ENCODE measurements at places on chromosomes 2 and 18. TPM values are rescaled to one million over a fixed set of nuclear protein-coding genes. Genes with fewer than 3 reads are reported as not detected.

DNA sequence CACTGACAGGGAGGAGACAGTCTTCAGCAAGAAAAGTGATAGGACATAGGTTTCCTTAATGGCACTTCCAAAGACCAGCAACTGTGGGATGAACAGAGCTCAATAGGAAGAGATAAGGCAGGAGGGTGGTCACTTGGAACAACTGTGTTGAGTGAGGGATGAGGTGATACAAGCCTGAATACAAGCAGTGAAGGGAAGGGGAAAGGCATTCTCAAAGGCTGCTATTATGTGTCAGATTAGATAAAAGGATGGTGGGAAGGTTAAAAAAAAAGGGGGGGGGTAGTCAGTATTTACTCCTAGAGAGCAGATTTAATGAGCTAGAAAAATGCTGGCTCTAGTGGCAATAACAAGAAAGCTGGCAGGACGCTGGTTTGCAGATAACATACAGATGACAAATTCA is 25.7 kb downstream of the CCBE1 start:
- DNase-seq, result no peak

DNA sequence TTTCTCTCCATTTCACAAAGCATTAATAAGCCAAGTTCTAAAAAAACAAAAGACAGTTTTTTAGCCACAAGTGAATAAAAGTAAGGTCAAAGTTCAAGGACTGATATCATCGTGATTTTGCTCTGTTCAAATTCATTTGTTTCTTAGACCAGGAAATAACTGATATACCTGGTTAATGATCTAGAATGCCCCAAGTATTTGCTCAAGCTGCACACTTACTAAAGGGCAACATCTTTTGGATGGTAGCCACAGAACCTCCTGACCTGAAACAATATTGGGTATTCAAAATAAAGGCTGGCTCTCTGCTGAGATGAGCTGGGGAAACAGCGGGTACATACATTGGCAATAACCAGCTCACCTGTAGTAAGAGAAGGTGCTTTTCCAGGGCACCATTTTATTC is 314.7 kb upstream of the LYPD1 start:
- no peak for DNase-seq

GRCh38 chr2:232126301-232127099 is 165.0 kb downstream of the DIS3L2 start:
- DNase-seq, result no peak

- no peak for DNase-seq
These were observed 12.4 kb upstream of the DNMT3A start for GRCh38 chr2:25354116-25354515.

GRCh38 chr2:41710944-41711343 is 336.9 kb upstream of the PKDCC start:
- no peak for DNase-seq

- no peak for DNase-seq
These were observed 35.4 kb downstream of the CFAP221 start for GRCh38 chr2:119579424-119580295.

- no peak for DNase-seq
These were observed 8.1 kb downstream of the SP9 start for GRCh38 chr2:174342686-174343342.

GRCh38 chr2:234797566-234798250 is 154.1 kb upstream of the SH3BP4 start:
- DNase-seq, result no peak

GRCh38 chr2:47264143-47264542 is 109.0 kb upstream of the STPG4 start:
- DNase-seq, result no peak

DNA sequence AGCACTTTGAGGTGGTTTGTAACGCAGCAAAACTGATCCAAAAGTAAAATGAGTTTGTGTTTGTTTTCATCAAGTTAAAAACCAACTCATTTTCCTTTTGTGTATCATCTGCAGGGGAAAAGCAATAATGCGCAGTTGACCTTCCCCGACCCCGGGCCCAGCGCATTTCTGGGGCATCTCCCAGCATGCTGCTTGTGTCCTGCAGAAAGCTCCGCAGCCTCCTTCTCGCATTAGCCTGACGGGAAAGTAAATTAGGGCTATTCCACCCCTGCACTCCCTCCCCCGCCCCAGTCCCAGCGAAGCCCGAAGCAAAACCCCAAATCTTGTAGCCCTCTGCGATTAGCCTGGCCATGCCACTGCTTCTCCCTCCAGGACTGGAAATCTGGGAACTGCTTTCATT is 82.0 kb upstream of the PPM1B start:
- no peak for DNase-seq

- DNase-seq, result no peak
These were observed 13.3 kb upstream of the LCLAT1 start for GRCh38 chr2:30433541-30434299.

- peak; percentile 57 for DNase-seq
These were observed 40.3 kb downstream of the ASB1 start for GRCh38 chr2:238467062-238467461.

GRCh38 chr2:177616066-177616465 is 223.5 kb downstream of the AGPS start:
- DNase-seq, result peak; percentile 42

- no peak for DNase-seq
These were observed 35.3 kb upstream of the PDCL3 start for GRCh38 chr2:100527440-100528015.

DNA sequence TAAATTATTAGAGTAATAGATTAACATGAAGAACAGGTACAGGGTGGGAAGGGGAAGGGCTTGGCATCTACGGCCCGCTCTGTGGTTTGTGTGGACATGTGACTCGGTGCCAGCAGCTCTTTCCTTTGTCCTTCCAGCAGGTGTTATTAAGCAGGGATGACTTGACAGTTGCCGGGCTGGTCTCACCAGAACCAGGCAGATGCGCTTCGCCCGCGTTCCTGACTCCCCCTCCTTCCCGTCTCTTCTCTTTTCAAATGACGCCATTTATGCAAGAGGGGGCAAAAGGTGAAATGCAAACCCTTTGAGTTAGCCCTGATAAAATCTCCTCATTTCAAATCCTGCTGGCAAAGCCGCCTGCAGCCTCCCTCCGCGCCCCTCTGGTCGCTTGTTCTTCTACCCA is 38.9 kb upstream of the MGAT4A start:
- no peak for DNase-seq

DNA sequence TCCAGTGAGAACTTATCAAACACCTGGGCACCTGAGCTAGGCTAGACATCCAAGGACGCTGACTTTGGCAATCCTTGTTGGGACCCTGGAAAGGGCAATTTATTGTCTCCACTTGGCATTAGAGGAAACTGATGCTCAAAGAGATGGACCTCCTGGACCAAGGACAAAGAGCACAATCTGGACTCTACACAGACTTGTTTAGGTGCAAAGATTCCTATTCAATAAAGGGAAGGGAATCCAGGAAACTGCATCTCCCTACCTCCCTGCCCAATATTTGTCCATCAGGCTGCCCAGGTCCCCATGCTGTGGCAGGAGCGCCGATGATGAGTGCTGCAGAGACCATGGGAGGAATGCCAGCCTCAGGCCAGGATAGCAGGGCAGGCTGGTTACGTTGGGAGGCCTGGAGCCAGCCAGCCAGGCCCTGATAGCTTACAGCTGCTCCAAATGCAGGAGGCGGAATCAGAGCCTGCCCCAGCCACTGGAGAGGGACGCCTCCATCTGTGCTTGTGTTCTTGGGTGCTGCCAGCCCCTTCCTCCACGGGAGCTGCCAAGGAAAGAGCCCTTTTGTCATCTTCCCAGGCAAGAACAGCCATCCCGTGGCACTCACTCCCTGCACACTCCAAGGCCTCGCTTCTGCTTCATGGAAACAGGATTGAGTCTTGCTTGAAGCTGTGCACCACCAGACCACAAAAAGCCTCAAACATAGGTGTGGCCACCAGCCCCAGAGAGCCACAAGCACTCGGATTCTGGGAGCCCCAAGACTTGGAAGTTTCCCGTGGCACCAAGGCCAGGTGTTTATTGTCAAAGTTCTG is 60.0 kb downstream of the HS1BP3 start:
- no peak for DNase-seq

DNA sequence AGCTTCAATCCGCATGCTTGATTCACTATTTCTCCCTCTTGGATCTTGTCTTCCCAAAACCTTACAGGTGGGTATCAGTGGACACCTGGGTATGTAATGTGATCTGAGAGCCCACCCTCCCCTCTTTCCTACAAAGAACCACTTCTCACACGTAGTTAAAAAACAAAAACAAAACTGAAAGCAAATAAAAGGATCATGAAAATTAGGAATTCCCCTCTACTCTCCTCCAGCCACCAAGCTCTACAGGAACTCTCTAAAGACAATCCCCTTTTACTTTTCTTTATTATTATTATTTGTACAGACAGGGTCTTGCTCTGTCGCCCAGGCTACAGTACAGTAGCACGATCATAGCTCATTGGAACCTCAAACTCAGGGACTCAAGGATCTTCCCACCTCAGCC is 40.8 kb upstream of the MYO1B start:
- no peak for DNase-seq

DNA sequence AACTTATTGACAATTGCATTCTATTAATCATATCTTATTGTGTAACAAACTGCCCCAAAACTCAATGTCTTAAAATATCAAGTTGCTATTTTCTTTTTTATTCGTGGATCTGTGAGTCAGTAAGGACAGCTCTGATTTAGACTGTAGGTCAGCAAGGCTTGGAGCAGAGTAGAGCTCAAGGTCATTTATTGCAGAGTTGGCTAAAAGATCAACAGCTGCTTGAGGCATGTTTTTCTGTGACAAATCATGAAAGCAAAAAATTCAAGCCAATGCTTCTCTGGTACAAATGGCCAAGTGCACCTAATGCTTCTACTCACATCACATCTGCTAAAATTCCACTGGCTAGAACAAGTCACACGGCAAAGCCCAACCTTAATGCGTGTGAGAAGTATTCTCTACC is 497.7 kb upstream of the LRATD1 start:
- no peak for DNase-seq

- no peak for DNase-seq
These were observed 218.0 kb downstream of the DYSF start for GRCh38 chr2:71671203-71671854.

- DNase-seq, result no peak
These were observed 40.1 kb downstream of the CDC42EP3 start for GRCh38 chr2:37631292-37631691.

DNA sequence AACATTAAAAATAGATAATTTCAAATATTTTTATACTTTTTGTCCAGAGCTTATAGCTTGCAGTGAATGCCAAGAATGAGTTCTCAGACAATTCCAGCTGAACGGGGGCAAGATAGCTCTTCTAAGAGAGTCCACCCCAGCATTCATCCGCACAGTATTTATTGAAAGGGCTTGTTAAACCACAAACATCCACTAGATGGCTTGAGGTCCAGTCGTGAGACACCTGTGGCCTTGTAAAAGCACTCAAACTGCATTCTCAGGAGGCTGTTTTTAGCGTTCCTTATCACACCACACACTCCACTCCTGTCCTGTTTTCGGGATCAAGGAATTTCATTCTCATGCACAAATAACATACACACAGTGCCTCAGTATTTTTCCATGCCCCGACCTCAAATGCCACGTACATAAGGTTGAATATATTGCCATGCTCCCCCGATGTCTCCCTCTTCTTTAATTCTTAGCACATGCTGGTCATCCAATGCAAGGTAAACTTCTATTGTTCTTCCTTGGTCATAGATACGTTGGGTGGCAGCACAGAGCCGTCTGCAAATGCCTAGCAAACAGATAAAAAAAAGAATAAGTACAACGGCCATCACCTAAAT is 47.4 kb downstream of the DNAJC10 start:
- no peak for DNase-seq

- no peak for DNase-seq
These were observed 252.1 kb downstream of the LRATD1 start for GRCh38 chr2:14884651-14885050.

DNA sequence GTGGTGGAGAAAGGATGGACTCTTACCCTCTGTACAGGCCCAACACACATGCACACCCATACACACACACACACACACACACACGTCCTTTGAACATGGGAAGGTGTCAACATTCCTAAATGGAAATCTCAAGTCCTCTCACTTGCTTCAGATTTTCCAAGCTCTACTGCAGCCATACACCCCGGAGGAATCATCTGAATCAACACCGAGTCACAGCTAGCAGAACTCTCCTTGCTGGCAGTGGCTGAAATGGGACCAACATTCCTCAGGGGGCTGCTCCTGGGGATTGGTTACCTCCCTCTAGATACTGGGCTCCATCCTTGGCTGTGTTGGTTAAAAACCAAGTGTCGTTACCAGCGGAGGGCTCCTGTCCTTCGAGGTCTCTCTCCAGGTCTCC is 112.7 kb downstream of the BCL11A start:
- DNase-seq, result no peak

GRCh38 chr18:23229472-23229871 is 94.2 kb downstream of the CABLES1 start:
- DNase-seq, result no peak

Gene PCGF1
- 12.3 TPM for total RNA-seq

Gene RNF144A
- 8.0 TPM for total RNA-seq

Gene EPAS1
- 225 TPM for total RNA-seq

Gene PDE6D
- 28.2 TPM for total RNA-seq

Gene NABP1
- total RNA-seq, result 5.2 TPM

Gene REEP1
- 95.1 TPM for total RNA-seq

Gene CTLA4
- 0.33 TPM for total RNA-seq

Gene SP140
- not detected for total RNA-seq

Gene DAW1
- 0.33 TPM for total RNA-seq

All from esophagus muscularis mucosa (tissue), 4 donors.